Thymus (tissue), 14 donors: ENCODE measurements at places on chromosomes 5 and 9. TPM values are rescaled to one million over a fixed set of nuclear protein-coding genes. Genes with fewer than 3 reads are reported as not detected.

- H3K27ac ChIP-seq: no peak overlapping the region
- H3K4me3 ChIP-seq: no peak overlapping the region
- no peak for DNase-seq
These were observed 1929.6 kb upstream of the CDH6 start for GRCh38 chr5:29263915-29264351.

DNA sequence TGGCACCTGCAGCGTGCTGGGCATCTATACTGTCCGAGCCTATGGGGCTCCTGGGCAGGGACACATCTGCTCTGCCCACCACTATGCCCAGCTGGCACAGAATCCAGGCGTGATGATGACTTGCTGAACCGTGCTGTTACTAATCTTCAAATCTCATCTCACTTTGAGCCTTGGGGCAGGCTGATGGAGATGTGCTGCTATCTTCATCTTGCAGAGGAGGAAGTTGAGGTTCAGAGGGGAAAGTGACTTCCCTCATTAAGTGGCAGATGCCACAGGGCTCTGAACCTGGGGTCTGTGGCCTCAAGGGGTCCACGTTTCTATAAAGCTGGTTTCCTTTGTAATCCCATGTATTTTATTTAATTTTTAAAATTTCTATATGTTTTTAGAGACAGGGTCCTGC is 4.7 kb downstream of the SLC2A6 start:
- no peaks in the 10 kb centered on the region for H3K4me1 ChIP-seq
- no peak overlapping the region for H3K4me3 ChIP-seq
- H3K27ac ChIP-seq: no peak overlapping the region
- H3K27me3 ChIP-seq: no peaks in the 10 kb centered on the region
- peaks cover 6% of the 10 kb centered on the region for H3K36me3 ChIP-seq

DNA sequence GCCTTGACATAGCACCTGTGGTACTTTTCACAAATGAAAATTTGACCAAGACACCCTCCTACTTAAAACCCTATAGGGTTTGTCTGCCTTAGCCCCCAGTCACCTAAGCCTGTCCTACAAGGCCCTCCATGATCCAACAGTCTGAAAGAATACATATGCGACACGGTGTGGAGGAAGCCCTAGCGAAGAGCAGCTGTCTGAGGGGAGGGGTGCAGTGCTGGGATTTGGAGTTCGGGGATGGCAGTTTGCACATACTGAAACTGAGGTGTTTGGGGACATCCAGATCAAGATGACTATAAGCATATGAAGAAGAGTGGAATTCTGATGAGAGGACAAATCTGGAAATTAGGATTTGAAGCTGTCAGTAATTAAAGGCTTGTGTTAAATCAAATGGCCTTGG is 7.2 kb upstream of the MYORG start:
- peaks cover 24% of the 10 kb centered on the region for H3K4me1 ChIP-seq
- peaks cover 53% of the 10 kb centered on the region for H3K27me3 ChIP-seq
- H3K27ac ChIP-seq: no peak overlapping the region
- no peak overlapping the region for H3K4me3 ChIP-seq
- DNase-seq: no peak

DNA sequence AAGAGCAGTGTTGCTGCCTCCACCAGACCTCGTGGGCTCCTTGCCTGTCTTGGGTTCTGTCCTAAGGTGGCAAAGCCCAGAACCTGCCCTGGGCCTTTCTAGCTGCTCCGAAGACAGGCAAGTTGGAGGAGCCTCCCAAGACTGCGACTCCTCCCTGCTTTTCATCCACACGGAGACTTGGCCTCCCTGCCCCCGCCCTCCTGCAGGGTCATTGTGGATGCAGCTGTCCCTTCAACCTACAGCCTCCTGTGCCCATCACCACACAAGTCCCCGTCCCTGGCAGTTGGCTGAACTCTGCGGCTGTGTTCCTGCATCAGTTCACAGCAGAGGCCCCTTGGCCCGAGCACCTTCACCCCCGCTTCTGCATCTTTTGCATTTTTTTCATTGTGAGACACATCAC is 59.2 kb downstream of the WNK2 start:
- DNase-seq: no peak
- no peak overlapping the region for H3K4me3 ChIP-seq
- H3K4me1 ChIP-seq: peaks cover 2% of the 10 kb centered on the region
- H3K36me3 ChIP-seq: no peaks in the 10 kb centered on the region

DNA sequence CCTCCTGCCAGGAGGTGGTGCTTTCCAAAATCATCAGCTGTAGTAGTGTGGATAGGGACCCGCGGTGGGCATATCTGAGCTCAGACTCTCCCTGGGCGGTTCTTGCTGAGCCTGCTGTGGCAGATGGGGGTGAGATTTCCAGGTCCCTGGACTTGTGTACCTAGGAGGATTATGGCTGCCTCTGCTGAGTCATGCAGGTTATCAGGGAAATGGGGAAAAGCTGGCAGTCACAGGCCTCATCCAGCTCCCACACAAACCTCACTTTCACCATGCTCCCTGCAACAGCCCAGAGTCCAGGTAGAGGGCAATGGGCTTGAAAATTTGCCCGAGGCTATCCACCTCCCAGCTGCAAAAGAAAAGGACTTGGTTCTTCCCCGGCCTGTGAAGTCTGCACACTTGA is 23.4 kb upstream of the MAMDC2 start:
- no peaks in the 10 kb centered on the region for H3K36me3 ChIP-seq
- H3K27ac ChIP-seq: no peak overlapping the region

DNA sequence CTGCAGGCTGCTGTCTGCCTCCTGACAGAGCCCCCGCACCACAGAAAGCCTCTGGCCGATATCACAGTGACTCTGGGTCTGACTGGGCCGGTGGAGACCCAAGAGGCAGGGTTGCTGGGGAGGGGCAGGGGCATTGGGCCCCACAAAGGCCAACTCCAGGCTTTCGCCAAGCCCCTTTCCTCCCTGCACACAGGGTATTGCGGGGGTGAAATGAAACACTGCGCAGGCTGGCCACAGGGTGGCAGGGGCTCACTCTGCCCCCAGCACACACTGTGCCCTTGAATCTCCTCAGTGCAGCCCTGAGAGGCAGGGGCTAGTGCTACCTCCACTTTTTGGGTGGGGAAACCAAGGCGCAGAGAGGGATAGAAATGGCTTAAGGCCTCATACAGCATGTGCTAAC is 44.6 kb downstream of the BARX1 start:
- no peaks in the 10 kb centered on the region for H3K36me3 ChIP-seq
- H3K4me1 ChIP-seq: no peaks in the 10 kb centered on the region
- no peak for DNase-seq

The IRGM gene
- total RNA-seq: 0.28 TPM
